ENCODE measurements at places on chromosomes 12 and 14.
A peak's percentile ranks its signal among the peaks of the same experiment; 100 is the strongest.

DNA sequence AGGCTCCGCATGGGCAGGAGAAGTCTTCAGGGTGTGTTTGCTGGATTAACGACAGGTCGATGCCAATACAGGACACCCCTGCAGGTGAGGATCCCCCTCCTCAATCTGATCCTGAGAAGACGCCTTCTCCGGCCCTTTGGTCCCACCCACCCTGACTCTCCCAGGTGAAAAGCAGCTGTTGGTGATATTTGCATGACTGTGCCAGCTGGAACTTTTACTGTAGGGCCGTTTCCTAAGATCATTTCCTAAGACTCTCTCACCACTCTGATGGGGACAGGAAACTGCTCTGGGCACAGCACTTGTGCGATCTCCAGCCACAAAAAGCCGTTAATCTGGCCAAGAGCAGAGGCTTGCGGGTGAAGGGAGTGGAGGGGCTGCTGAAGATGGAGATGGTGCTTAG is 16.8 kb upstream of the EIF5 start:
- no peak for DNase-seq

GRCh38 chr14:52283099-52283498 is 15.6 kb downstream of the PTGDR start:
- DNase-seq: no peak

- DNase-seq: peak; percentile 9
These were observed 297.5 kb upstream of the SLC16A7 start for GRCh38 chr12:59298296-59298695.

- no peak for DNase-seq
These were observed 2.5 kb downstream of the FUT8 start for GRCh38 chr14:65414961-65415589.
